ENCODE measurements at places on chromosomes 2 and 18.

DNA sequence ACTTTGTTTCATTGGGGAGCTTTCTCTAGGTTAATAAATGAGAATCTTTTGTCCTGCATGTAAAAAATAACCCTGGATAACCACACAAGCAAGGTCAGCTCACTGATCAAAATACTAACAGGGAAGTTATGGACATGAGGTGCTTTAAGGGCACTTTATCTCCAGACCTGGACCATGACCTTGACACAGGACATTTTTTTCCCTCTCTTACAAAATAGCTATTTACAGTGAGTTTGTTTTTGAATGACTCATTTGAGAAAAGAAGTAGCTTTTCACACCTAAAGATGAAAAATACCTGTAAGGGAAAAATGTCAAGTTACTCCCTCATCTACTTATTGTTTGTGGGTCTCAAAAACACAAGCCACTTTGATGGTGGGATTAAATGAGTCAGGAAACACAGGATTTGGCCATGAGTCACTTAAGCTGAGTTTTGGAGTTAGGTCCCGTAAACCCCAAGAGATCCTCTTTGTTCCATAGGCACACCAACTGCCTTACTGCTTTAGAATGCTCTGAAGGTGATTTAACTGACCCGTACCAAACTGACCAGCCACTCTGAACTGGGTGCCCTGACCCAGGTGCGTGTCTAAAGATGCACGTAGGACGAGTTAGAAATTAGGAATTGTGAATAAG lies 479.3 kb upstream of the NXPH2 start:
- DNase-seq, result no peak

- DNase-seq, result no peak
These were observed 85.6 kb downstream of the FBXO15 start for GRCh38 chr18:74062037-74062436.

GRCh38 chr2:112253261-112253815 lies 1.5 kb downstream of the ZC3H8 start:
- no peak for DNase-seq

DNA sequence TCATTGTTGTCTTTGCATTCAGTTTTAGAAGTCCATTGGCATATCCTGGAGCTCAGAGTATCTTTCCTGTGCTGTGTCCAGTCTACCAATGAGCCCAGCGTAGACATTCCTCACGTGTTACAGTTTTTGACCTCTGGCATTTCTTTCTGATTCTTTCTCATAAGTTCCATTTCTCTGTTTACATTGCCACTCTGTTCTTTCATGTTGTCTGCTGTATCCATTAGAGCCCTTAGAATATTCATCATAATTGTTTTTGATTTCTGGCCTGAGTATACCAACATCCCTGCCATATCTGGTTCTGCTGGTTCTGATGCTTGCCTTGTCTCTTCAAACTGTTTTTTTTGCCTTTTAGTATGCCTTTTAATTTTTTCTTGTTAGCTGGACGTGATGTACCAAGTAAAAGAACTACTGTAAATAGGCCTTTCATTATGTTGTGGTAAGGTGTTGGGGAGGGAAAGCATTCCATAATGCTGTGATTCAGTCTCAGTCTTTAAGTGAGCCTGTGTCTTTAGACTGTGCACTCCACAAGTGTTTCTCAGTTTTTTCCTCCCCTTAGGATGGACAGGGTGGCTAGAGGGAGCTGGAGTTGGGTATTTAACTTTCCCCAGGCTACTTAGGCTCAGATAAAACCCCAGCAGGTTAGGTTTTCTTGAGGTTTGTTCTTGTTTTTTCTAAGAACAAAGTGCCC lies 35.6 kb downstream of the CEP192 start:
- no peak for DNase-seq

DNA sequence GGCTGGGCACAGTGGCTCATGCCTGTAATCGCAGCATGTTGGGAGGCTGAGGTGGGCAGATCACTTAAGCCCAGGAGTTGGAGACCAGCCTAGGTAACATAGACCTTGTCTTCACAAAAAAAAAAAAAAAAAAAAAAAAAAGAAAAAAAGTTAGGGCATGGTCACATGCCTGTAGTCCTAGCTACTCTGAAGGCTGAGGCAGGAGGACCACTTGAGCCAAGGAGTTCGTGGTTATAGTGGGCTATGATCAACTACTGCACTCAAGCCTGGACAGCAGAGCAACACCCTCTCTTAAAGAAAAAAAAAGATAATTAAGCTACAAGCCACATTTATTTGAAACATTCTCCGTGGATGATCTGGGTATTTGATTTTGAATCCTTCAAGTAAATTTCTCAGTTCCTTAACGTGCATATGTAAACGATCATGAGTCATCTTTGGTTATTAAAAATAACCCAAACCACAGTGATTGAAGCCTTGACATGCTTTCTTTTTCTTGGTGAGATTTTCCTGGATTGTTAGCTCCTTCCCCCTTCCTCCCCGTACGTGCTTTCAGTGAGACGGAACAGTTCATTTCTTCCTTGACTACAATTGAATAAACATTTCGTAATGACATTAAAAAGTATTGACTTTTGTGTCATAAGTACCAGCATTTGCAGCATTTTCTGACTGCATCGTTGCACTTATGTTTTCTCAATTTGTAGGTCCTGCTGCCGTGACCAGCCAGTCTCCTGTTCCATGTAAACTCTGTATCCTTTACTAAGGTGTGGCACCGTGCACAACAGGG lies 20.3 kb downstream of the RMC1 start:
- no peak for DNase-seq

- no peak for DNase-seq
These were observed 907 bp upstream of the SUCLG1 start for GRCh38 chr2:84459944-84460429.

DNA sequence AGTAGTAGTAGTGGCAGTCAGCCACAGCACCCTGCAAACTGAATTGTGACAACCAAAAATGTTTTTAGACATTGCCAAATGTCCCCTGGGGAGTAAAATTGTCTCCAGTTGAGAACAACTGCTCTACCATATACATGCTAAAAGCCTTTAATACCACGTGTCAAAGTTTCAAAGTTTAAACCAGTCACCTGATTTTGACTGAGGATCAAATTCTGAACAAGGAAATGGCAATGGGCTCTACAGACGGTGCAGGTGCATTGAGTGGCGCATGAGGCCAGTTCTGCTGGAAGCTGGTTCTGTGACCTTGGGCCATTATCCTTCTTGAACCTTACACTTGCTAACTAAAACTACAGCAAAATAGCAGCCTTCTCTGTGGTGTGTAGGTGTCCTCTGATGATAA lies 85.0 kb downstream of the LIPG start:
- DNase-seq, result no peak

- no peak for DNase-seq
These were observed 64.6 kb downstream of the TMEM17 start for GRCh38 chr2:62441421-62441820.

DNA sequence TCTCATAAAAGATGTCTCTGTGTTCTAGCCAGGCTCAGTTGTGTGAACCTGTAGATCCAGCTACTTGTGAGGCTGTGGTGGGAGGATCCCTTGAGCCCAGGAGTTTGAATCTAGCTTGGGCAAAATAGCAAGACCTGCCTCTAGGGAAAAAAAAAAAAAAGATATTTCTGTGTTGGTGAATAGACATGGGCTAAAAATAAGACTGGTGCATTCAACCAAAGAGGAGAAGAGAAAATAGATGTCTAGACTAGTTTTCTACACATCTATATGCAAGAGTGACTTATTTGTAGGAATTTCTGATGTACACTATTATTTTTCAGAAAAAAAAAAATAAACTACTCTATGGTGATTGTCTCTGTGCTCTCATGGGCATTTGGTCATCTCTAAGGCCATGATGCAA lies 555.1 kb downstream of the BCL11A start:
- no peak for DNase-seq

Measured in SHP77 (cell line).